ENCODE measurements at places on chromosomes 4 and X.

- DNase-seq: no peak
Measured at GRCh38 chr4:122776916-122777315, 44.4 kb downstream of the BBS12 start.

DNA sequence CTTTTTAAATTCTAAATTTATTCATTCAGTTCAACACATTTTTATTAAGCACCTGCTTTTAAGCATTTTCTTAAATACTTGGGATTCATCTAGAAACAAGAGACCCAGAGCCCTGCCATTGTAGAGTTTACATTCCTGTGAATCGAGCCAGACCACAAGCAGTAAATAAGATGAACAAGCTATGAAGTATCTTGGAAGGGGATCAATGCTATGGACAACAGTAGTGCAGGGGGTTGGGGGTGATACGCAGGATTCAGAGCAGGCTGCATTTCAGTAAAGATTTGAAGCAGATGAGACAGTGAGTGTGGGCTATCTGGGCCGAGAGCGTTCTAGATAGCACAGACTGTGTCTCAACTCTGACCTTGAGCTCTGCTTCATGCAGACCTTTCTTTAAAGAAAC lies 35.1 kb downstream of the CLDN22 start:
- no peak for DNase-seq

- no peak for DNase-seq
Measured at GRCh38 chr4:137768881-137769280, 236.6 kb upstream of the PCDH18 start.

DNA sequence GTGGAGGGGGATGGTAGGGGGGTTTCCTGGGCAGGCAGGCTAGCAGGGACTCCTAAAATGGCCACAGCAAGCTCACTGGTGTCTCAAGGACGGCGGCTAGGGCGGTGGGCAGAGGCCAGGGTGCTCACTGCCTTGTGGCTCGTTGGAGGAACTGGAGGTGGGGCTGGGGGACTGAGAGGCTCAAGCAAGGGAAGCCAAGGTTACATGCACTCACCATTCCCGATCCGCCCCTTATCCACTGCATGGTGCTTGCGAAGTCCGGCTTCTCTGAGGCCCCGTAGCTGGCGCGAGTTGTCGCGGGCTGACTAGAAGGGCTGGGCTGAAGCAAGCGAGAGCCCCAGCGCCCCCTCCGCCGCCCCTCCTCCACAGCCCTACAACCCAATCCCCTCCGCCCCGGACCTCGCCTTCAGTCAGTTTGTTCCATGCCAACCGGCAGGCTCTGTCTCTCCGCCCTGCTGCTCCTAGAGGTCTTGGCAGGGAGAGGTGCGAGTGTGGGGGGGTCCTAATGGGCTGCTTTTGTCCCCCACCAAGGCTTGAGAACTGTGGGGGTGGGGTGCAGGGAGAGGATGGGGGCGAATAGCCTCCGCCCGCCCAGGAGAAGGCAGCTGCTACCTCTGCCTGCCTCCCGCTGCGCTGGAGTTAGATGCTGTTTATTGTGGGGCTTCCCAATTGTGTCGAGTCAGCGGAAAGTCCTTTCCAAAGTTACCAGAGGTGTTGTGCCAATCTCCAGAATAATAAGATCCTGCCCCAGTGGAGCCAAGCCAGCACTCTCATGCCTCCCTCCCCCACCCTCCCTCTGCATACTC lies at the start of gene ARHGEF9:
ARHGEF9 (minus strand) TSS at position 313 of the 806 bp plus-strand sequence; CDS start at position 244, 69 bp downstream.
- DNase-seq: no peak

DNA sequence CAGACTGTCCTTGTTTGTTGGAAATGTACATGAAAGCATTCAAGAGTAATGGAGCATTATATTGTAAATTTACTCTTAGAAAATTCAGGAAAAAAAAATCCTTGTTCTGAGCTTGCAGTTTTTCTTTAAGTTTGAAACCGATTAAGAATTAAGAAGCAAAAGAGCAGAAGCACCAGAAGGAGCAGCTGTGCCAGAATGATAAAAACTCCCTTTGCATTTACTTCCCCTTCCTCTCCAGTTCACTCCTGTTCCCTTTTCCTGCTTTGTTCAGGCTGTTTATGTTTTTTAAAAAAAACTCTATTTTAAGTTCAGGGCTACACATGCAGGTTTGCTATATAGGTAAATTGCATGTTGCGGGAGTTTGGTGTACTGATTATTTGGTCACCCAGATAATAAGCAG lies 90.3 kb downstream of the ATOH1 start:
- no peak for DNase-seq

- DNase-seq: no peak
Measured at GRCh38 chr4:7772711-7773385, 166.8 kb downstream of the AFAP1 start.

DNA sequence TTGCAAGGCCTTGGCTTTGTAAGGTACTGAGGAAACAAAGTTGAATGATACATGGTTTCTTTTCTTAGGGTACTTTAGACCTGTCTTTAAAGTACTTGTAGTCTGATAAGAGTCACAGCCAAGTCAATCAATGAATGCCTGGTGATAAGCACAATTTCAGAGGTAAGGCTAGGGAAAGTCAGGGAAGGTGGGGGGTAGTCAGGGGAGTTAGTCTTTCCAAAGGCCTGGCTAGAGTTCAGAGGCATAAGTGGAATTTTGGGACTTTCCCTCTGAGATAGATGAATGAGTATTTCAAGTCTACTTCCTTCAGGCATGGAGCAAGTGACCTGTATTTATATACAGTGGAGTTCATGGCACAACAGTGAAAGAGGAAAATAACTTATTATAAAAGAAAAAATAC lies 78.3 kb downstream of the SLC4A4 start:
- no peak for DNase-seq

GRCh38 chr4:105657117-105657765 lies 51.2 kb downstream of the INTS12 start:
- DNase-seq: no peak

GRCh38 chr4:38132843-38133662 lies 172.9 kb downstream of the PTTG2 start:
- no peak for DNase-seq

- no peak for DNase-seq
Measured at GRCh38 chrX:30654989-30655607, 1.9 kb downstream of the GK start.

DNA sequence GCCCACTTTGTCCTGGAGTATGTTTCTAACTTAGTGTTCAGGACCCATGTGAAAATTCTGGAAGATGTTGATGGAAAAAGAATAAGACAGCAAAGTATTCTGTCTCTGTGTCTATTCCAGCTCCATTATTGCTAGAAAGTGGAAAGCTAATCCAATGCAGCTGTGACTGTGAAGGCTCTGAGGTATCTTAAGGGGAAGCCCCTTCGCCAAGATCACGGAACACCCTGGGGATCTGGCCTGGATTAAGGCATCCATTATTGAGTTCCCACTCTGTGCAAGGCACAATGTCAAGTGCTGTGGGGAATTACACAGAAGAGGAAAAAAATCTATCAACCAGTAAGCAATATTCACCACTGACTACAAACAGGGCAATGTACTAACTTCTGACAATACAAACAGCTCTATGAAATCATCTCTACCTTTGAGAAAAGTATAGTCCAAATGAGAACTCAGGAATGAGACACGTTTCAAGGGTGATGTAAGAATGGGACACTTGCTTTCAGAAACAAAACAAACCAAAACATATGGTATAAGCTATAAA lies 222.1 kb downstream of the LDB2 start:
- DNase-seq: no peak

- no peak for DNase-seq
Measured at GRCh38 chrX:20653070-20653469, 386.4 kb upstream of the RPS6KA3 start.

- DNase-seq: no peak
Measured at GRCh38 chrX:56798866-56799758, 70.1 kb downstream of the NBDY start.

- no peak for DNase-seq
Measured at GRCh38 chr4:111842336-111842735, 302.9 kb upstream of the FAM241A start.

DNA sequence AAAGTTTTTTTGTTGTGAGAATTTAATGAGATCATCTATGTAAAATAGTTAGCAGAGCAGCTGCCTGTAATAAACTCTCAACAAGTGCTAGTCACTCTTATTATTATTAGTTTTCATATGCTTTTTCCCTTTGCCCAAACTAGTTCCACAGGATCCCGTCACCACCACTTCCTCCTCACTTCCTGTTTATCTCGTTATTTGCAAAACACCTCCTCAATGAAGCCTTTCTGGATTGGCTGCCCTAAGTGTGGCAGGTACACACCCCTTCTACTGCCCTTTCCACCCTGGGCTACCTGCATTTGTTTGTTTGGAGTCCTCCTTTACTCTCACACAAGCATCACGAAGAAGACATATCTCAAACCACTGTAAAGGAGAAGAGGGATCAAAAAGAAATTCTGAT lies 54.4 kb upstream of the KLF3 start:
- no peak for DNase-seq

- no peak for DNase-seq
Measured at GRCh38 chr4:131054489-131055019, 1958.6 kb downstream of the C4orf33 start.

GRCh38 chr4:77002321-77003107 lies 53.0 kb downstream of the SEPTIN11 start:
- no peak for DNase-seq

- DNase-seq: no peak
Measured at GRCh38 chr4:1644891-1645657, 39.0 kb downstream of the FAM53A start.

DNA sequence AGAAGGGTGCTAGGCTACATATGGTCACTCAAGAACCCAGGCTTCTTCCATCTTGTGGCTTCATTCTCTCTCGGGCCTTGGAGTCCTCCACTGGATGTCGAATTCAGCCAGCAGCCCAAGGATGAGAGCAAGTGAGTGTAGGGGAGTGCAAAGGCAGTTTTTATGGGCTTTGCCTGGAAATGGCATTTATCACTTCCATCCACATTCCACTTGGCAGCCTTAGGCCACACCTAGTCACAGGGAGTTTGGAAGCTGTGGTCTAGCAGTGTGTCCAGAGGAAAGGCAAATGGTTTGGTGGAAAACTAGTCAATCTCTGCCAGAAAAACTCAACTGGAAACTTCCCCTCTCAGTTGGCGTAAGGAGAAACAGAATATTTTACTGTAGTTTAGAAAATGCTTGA lies 59.0 kb downstream of the NHS start:
- DNase-seq: no peak

- DNase-seq: no peak
Measured at GRCh38 chr4:154367659-154368058, 123.9 kb downstream of the DCHS2 start.

- no peak for DNase-seq
Measured at GRCh38 chr4:2259036-2259540, 2.8 kb downstream of the MXD4 start.

- no peak for DNase-seq
Measured at GRCh38 chr4:119211867-119212233, 663 bp upstream of the USP53 start.

DNA sequence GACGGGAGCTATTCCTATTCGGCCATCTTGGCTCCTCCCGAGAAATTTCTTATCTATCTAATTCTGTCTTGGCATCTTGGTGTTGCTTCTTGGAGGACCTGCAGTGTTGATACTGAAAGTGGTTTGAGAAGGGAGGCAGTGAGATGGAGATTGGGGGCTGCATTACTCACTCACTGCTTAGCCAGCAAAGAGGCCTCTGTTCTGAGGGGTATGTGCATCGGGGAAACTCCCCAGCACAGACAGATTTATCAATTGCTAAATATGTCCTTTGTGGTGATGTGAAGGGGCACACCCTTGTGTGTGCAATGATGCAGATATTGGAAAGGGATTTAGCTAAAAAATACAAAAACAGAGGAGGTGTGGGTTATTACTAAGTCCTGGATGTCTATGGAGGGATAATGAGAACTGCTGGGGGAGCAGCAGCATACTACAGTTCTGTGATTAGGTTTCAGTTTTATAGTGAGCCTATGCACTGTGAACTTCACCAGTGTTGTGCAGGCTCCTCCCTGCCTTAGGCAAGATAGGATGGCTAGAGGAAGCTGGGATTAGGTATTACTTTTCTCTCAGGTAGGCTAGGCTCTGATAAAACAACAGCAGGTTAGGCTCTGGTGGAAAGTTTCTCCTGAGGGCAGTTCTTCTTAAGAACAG lies 279.0 kb downstream of the HS3ST1 start:
- DNase-seq: no peak

DNA sequence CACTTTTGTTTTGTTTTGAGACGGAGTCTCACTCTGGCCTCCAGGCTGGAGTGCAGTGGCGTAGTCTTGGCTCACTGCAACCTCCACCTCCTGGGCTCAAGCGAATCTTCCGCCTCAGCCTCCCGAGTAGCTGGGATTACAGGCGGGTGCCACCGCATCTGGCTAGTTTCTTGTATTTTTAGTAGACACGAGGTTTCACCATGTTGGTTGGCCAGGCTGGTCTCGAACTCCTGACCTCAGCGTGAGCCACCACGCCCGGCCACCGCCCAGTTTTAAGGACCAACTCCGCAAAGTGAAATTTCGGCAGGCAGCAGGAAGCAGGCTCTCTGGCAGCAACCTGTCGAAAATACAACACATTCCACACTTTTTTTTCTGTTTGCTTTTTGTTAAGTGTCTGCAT lies 13.4 kb downstream of the DHRSX start:
- no peak for DNase-seq

DNA sequence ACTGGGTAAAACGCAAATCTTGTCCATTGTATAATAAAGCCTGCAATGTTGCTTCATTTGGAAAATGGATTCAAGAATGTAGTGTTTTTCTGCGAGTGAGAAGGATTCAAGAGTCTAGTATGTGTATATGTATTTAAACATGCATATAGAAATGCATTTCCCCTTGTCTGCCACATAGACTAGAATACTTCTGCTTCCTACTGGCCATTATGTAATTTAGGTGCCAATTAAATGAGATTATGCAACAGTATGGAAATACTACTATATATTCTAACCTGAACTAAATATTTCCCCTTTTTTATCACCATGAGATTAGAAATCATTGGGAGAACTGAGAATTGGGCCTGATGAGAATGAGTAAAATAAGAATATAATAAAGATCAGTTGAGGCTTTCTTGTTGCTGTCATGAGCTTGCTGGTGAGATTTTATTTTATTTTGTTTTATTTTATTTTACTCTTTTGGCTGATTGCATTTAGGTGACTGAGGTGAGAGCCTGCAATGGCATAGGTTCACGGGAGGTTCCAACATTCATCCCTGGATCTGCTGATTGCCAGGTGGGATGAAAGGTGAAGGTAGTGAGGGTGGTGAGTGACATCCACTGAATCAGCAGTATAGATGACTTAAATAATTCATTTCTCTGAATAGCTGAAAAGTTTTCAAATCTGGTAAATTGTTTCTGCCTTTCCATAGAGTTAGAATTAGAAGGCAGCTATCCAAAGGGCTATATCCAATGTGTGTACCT lies 95.6 kb upstream of the SLC4A4 start:
- no peak for DNase-seq

- no peak for DNase-seq
Measured at GRCh38 chrX:351736-352135, 33.1 kb upstream of the GTPBP6 start.

DNA sequence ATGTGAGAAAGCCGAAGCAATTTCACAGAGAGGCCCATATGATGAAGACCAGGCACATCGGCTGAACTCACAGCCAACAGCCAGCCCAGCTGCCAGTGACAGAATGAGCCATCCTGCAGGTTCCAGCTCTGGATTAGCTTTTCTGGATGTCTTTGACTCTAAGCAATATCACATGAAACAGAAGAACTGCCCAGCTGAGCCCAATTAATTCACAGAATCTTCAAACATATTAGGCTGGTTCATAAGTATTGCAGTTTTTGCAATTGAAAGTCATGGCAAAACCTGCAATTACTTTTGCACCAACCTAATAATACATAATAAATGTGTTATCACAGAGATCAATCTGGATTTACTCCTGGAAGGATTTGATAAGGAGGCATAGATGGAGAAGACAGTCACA lies 299.9 kb downstream of the RAB28 start:
- no peak for DNase-seq

Measured in activated naive CD4-positive, alpha-beta T cell treated with Interleukin-2 at 50 U/mL for 16 hours (primary cell).